Caki2 (cell line): ENCODE measurements at places on chromosomes 16 and 17. TPM values are rescaled to one million over a fixed set of nuclear protein-coding genes. Genes with fewer than 3 reads are reported as not detected.

Gene ADGRG3
- total RNA-seq: not detected in 2 replicates

Gene TERB1
- total RNA-seq: not detected in 2 replicates

Gene YBX2
- 1.8 and 8.5 TPM in 2 replicates for total RNA-seq

Gene CCL1
- not detected in 2 replicates for total RNA-seq

Gene HOXB2
- total RNA-seq: 8.4 and 13.5 TPM in 2 replicates

Gene MEOX1
- not detected in 2 replicates for total RNA-seq

Gene OR2C1
- not detected in 2 replicates for total RNA-seq

Gene QRICH2
- total RNA-seq: 1.4 and 3.6 TPM in 2 replicates

Gene ADAMTS18
- not detected in 2 replicates for total RNA-seq

Gene NOG
- 1.5 TPM in 1 of 2 replicates, not detected in the other for total RNA-seq

Gene CDH5
- not detected in 2 replicates for total RNA-seq

Gene GRIN2C
- total RNA-seq: 0.51 and 1.3 TPM in 2 replicates

Gene DCAKD
- total RNA-seq: 63.2 and 86.0 TPM in 2 replicates
